ENCODE measurements at places on chromosomes 11 and 22.

DNA sequence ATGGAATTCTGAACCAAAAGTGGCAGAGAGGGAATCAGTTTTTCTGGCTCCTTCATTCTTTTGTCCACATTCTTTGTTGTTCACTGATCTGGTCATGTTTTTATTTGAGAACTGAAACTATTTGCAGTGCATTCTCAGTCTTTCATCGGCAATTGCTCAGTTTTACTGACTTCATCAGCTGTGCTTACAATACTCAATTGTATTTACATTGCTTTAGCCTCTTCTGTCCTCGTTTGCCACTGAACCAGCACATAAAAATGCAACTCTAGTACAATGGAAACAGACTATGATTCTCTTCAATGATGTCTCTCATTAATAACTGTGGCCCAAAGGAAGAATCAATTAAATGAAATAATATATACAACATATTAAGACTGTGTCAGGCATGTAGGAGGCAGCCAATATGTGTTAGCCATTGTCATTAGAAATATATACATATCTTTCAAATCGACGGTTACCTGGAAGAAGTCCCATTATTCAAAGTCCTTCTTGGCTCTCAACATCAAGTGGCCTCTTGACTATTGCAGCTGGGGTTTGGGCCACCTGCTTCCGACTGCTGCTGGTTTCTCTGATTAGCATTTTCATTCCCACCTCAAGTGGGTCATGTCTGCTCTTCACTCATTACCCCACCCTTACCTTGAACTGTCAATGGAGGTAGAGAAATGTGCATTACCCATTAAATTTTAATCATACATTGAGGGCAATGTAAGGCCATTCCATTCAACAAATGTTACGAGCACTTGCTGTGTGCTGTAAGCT lies 600.1 kb downstream of the INSC start:
- DNase-seq = no peak

- no peak for DNase-seq
Measured at GRCh38 chr11:128201801-128202200, 385.6 kb downstream of the ETS1 start.

DNA sequence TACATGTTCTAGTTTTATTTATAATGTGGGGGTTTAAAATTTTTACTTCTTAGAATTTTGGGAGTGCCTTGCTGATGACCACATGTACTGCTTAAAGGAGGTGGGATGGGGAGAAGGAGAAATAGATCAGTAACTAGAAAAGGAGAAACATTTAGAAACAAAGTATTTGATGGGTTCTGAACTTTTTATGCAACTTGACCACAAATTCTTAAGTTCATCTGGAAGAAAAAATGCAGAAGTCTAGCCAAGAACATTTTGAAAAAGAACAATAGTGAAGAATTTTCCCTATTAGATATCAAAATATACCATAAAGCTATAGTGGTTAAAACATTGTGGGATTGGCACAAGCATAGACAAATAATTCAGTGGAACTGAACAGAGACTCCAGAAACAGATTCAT lies 73.3 kb upstream of the AMPD3 start:
- no peak for DNase-seq

GRCh38 chr11:65213322-65214211 lies 31.8 kb downstream of the CAPN1 start:
- DNase-seq = peak; percentile 24

DNA sequence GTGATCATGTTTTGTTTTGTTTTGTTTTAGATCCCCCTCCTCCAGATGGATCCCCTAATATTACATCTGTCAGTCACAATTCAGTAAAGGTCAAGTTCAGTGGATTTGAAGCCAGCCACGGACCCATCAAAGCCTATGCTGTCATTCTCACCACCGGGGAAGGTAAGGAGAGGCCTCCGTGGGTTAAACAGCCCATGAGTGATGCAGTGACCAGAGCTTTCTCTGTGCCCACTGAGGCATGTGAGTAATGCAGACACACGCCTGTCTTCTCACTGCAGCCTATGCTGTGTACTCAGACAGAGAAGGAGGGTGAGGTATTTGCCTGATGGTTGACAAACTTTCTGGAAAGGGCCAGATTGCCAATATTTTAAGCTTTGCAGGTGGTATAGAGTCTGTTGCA lies 73.7 kb upstream of the OR4B1 start:
- DNase-seq = no peak

DNA sequence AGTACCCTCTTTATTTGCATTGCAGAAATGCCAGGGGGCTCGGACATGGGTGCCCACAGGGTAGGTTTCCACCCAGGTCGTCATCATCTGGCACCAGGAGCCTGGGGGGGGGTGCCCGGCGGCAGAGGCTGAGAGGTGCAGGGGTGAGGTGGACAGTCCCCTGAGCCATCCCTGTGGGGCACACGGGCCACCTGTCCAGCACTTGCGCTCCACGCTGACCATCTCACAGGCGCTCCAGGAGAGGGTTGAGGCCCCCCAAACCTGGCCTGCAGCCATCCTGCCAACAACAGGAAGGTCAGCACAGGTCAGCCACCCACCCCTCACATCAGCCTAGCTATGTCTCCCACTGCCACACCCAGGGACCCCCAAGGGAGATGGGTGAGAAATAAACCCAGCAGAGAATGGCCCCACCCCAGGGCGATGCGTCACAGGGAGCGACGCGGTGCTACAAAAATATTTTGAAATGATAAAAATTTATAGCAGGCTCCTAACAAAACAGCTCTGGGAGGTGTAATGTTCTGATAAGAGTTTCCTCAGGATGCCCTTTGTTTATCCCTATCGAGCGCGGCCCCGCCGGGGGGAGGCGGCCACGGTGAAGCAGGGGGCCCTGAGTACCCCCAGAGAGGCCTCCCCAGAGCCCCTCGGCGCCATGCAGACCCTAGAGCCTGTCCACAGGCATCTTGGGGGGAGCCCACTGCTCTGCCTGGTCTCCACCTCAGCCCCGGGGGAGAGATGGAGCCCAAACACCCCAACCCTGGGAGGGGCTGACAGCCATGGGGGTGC lies 21.0 kb upstream of the GNB1L start:
- no peak for DNase-seq

DNA sequence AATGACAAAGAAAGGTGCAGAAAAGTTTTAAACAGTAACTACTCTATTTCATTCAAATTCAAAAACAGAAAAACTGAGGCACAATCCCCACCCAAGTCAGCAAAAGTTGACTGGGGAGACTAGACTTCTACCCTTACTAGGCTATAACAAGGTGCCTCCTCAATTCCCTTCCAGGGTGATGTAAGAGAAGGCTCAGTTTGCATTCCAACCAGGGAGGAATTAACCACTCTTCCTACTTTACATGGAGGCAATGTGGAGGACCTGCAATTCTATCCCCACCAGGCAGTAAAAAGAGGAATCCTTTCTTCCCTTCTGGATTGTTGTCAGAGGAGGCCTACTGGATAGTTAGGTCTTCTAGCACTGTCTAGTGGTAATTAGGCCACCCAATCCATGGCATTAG lies 26.1 kb downstream of the TYR start:
- no peak for DNase-seq

GRCh38 chr11:79417069-79417920 lies 23.5 kb downstream of the TENM4 start:
- no peak for DNase-seq

GRCh38 chr11:124861670-124862069 lies 3.6 kb upstream of the ROBO3 start:
- DNase-seq = no peak

- no peak for DNase-seq
Measured at GRCh38 chr22:19710020-19710768, 4.1 kb upstream of the SEPTIN5 start.

GRCh38 chr11:126113963-126114362 lies 51.3 kb upstream of the CDON start:
- no peak for DNase-seq

- DNase-seq = peak; percentile 77
Measured at GRCh38 chr11:102733232-102733875, 8.6 kb upstream of the MMP8 start.

- DNase-seq = peak; percentile 40
Measured at GRCh38 chr11:267491-267994, 10.7 kb upstream of the NLRP6 start.

- DNase-seq = no peak
Measured at GRCh38 chr11:21653951-21654421, 538.9 kb upstream of the ANO5 start.

GRCh38 chr22:38441620-38442287 lies 13.2 kb downstream of the KCNJ4 start:
- no peak for DNase-seq

- no peak for DNase-seq
Measured at GRCh38 chr11:112464949-112465348, 204.3 kb upstream of the PLET1 start.

GRCh38 chr11:8095806-8096522 lies 15.0 kb downstream of the TUB start:
- DNase-seq = no peak

DNA sequence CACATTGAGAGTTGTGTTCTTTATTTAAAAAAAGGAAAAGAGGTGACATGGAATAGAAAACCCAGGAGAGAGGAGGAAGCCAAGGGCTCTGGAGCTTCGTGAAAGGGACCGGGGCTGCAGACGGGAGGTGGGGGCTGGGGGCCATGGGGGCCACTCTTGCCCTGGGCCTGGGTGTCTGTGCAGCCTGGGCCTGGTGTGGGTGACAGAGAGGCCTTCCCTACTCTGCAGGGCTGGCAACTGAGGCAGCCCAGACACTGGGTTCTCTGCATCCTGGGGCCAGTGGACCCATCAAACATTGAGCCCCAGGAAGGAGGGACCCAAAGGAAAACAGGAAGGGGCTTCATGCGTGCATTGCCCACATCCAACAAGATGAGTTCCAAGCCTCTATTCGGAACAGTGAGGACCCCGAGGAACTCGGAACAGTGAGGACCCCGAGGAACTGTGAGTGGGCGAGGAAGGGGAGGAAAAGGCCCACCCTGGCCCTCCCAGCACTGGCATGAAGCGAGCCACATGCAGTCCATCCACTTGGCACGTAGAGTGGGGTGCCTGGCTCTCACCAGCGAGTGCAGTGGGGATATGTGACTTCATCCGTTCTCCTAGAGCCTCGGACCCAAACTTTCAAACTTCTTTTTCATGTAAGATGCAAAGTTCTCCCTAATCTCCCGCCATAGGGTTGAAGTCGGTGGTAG lies 1121.6 kb downstream of the BRD1 start:
- no peak for DNase-seq

GRCh38 chr11:1827931-1828330 lies 6.9 kb upstream of the SYT8 start:
- DNase-seq = no peak

- no peak for DNase-seq
Measured at GRCh38 chr11:130411223-130411622, 17.2 kb downstream of the ADAMTS8 start.

DNA sequence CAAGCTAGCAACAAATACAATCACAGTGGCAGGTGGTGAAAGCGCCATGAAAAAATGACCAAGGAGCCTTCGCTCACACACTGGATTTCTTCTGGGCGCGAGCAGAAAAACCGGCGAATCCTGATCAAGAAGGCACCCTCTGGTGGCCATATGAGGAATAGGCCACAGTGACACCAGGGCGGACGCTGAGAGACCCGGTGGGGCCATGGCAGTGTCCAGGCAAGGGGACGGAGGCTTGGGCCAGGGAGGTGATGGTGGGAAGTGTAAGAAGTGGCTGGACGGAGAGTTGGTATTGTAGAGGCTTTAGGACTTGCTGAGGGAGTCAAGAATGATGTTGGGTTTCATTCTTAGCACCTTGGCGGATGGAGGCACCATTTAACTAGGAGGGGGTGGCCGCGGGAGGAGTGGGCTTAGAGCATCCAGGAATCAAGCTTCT lies 16.9 kb upstream of the RAC2 start:
- peak; percentile 78 for DNase-seq

DNA sequence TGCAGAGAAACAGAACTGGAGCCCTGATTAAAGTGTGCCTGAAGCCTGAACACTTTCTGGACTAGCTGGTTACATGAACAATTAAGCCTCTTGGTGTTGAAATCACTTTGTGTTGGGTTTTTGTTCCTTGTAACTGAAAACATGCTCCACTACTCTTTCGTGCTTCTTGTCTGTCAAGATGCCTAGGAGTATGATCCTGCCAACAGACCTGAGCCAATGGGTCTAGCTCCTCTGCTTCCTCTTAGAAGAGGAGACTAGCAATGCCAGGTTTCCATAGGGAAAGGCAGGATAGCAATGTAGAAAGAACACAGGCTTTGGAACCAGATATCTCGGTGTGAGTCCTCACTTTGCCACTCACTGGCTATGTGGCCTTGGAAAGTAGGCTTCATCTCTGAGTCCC lies 40.3 kb downstream of the IRAG1 start:
- DNase-seq = no peak

- no peak for DNase-seq
Measured at GRCh38 chr11:57597916-57598830, 688 bp downstream of the SERPING1 start.

DNA sequence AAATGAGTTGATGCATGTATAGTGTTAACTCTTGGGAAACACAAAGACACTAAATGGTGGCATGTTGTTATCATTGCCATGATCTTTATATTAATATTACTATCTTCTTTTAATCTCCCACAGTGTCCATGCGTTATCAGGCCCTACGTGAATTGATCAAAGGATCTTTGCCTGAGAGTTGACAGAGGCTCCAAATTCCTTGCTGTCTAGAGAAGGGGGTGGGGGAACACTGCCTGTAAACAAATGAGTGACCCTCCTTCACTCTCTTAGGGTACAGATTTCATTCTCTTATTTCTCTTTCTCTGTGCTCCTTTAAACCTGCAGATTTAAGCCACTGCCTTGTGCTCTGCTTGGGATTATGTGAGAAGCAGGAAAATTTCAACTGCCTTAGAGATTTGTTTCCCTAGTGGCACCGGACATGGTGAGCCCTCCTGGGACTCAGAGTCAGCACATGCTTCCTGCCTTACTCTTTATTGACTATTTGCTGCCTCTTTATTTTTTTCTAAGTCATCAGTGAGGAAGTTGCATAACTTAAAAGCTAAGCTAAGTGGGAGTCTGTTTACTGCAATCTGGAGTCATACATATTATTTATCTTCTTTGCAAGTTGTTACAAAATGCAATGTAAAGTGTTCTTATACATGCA lies 122.9 kb downstream of the MAML2 start:
- DNase-seq = no peak

GRCh38 chr11:128902515-128903066 lies 11.4 kb downstream of the KCNJ5 start:
- DNase-seq = no peak

- no peak for DNase-seq
Measured at GRCh38 chr11:44417731-44418455, 108.0 kb upstream of the ALX4 start.

- no peak for DNase-seq
Measured at GRCh38 chr11:31816468-31817053, 5.4 kb upstream of the PAX6 start.

GRCh38 chr11:23423104-23423503 lies 562.8 kb upstream of the CCDC179 start:
- DNase-seq = no peak

- DNase-seq = no peak
Measured at GRCh38 chr22:20946080-20946986, 20.7 kb upstream of the AIFM3 start.

GRCh38 chr22:44555046-44555445 lies 57.0 kb upstream of the RTL6 start:
- no peak for DNase-seq

GRCh38 chr11:92399705-92400104 lies 175.1 kb downstream of the FAT3 start:
- no peak for DNase-seq
